ENCODE measurements at places on chromosomes 13 and 19.

- DNase-seq = no peak
Measured at GRCh38 chr13:53417601-53418000, 389.0 kb downstream of the OLFM4 start.

DNA sequence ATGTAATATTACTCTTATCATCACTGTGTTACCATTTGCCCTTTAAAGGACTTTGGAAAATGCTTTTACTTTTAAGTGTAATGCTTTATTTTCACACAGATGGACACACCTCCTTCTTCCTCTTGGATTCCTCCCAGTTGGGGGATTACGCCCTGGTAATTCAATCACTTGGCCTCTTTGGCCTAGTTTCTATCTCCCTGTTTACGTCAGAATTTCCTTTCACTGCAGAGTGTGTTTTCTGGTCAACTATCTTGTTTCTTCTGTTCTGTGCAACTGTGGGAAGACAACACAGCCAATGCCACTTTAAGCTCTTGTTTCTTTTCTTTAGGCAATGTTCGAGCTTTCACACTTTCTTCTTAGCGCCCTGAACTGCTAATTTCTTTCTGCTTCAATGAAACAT, 257.3 kb upstream of the MAB21L1 start:
- DNase-seq = no peak

- DNase-seq = no peak
Measured at GRCh38 chr13:37381502-37381901, 217.1 kb downstream of the POSTN start.

DNA sequence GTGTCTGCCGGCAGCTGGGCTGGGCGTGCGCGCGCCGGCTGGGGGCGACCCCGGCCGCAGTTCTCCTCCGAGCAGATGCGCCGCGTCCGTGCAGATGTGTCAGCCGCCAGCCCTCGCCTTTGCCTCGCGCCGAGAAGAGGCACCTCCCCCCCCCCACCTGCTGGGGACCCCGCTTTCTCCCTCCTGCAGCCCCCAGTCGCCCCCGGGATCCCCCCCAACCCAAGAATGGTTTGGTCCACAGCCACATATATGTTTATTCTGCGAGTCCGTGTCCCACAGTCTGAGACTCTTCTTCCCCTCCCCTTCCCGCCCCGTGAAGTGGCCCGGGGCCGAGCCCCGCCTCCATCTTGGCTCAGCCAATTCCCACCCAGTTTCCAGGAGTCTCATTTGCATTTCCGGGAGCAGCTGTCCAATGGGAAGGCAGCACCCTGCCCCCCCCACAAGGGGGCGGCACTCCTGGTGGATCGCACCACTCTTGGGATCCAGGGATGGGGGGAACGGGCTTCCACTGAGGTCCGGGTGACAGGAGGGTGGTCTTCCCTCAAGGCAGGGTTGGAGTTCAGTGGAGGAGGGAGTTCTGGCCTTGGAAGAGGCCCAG, 8.6 kb downstream of the ISOC2 start:
- DNase-seq = peak; percentile 76

DNA sequence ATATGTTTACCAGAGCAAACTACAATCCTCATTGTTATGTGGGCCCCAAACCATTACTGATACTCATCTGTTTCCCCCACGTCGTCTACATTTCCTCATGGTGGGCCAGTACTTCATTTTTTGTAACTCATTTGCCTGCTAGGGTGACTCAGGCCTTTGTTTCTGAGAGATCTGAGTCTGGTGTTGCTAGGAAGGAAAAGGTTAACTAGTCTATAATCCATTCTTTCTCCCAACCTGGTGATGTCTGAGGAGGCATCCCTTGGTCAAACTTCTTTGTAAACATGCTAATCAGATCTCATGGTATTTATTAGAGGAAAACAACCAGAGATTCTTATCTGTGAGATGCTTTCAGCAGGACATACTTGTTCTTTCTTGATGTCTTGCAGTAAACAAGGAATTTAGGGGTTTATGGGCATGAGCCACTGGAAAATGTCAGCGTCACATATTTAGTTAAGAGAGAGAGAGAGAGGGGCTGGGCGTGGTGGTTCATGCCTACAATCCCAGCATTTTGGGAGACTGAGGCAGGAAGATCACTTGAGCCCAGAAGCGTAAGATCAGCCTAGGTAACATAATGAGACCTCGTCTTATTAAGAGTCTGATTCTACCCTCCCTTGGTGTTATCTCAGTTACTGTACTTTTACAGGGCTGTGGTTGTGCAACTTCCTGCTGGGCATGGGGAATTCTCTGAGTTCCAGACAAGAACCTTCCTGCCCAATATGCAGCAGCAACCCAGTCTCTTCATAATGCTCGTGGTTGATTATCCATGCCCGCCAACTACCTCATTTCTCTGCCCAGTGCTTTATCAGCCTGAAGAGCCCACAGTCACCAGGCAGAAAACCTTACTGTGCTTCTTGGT, 9.7 kb upstream of the DPRX start:
- peak; percentile 93 for DNase-seq

DNA sequence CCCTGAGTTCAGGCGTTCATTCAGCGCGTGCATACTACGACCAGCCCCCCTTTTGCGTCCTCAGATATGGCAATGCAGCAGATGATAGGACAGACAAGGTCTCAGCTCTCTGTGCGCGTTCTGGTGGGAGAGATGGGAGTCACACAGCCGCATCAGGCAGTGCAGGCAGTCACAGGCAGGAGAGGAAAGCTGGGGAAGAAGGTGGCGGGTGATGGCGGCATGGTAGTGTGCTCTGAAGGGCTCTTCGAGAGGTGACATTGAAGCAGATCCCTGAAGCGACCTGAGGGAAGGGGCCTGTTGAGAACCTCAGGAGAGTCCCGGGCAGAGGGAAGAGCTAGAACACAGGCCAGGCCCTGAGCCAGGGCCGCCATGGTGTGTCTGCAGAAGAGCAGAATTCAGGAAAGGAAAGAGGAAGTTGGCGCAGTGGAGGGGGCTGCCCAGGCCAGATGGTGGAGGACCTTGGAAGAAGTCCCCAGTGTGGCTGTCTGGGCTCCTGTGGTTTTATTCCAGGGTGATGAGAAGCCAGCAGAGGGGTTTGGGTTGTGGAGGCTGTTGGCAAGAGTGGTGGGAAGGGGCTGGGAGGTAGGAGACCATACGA, 3.5 kb downstream of the USF2 start:
- DNase-seq = peak; percentile 86

GRCh38 chr19:58560921-58561320, 2.5 kb upstream of the UBE2M start:
- DNase-seq = no peak

GRCh38 chr13:20363603-20364002, 131.5 kb upstream of the GJB6 start:
- no peak for DNase-seq

GRCh38 chr19:14177496-14178074, 28.4 kb downstream of the ADGRL1 start:
- no peak for DNase-seq

GRCh38 chr13:42102961-42103865, 54.8 kb downstream of the DGKH start:
- DNase-seq = no peak

- no peak for DNase-seq
Measured at GRCh38 chr19:49772850-49773432, 6.1 kb downstream of the AP2A1 start.

- DNase-seq = peak; percentile 36
Measured at GRCh38 chr19:29837448-29837981, 25.7 kb downstream of the CCNE1 start.

DNA sequence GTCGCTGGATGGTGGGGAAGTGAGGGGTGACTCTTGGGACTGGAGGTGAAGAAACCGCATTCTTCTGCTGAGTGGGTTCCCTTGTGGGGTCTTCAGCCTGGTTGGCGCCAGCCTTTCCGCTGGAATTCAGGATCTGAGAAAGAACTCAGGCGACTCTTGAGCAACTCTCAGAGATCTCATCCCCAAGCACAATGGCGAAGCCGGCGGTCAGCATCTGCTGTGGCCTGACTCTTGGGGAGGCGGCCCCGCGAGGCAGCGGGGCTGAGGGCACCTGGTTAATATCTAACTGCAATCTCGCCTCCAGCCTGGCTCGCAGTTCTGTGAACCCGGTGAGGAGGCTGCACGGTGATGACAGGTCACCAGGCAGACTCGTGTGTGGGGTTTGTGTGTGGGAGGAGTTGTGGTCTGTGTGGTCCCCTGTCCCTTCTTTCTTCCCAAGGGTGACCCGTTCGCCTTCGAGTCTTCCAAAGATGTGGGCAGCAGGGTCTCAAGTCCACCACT, 883 bp downstream of the ZNF441 start:
- DNase-seq = no peak

DNA sequence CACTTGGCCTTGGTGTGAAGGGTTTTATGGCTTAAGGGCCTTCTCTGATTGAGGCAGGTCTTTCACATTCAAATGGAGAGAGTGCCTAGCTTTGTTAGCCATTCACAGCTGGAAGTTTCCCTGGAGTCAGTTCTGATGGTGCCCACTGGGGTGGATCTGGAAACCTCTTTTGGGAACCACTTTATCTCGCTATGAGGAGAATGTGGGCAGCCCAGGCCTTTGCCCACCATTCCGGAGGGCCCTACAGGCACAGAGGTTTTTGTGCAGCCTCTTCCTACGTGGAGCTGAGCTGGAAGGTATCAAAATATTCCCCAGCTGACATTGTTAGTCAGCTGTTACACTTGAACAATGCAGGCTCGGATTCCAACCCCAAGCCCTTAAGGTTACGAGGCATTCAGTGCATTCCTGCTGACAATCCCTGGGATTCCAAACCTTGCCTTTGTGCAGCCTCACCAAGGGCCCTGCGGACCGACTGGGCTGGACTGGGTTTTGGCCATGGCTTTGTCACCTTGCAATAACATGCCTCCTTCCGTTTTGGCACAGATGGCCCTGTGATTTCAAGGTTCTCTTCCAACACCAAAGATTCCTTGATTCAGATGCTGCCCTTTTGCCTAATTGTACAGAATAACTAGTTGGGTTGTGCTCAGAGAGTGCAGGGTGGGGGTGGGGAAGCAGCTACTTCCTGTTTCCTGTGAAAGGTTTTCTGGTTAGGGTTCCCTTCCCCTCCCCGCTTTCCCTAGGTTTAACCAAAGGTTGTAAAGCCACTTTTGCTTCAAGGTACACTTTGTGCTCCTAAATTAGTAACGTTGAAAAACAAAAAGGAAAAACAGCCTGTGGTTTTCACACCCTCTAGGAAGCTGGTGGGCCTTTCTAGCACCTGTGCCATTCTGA, 27.0 kb downstream of the SAE1 start:
- peak; percentile 69 for DNase-seq

- DNase-seq = no peak
Measured at GRCh38 chr19:10895363-10895762, 24.0 kb downstream of the CARM1 start.

DNA sequence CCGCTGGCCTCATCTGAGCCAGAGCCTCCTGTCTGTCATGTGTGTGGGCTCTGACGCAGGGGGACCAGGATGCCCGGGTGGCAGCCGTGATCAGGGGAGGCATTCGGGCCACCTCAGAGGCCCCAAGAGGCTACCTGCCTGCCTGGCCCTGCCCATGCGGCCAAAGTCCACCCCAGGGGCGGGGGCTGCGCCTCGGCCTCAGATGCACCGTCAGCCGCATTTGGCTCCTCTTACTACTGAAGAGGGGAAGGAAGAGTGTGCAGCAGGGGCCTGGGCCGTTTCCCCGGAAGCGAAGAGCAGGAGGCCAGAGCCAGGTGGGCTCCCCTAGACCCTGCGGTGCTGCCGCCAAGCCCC, 34.0 kb downstream of the C13orf46 start:
- DNase-seq = no peak

DNA sequence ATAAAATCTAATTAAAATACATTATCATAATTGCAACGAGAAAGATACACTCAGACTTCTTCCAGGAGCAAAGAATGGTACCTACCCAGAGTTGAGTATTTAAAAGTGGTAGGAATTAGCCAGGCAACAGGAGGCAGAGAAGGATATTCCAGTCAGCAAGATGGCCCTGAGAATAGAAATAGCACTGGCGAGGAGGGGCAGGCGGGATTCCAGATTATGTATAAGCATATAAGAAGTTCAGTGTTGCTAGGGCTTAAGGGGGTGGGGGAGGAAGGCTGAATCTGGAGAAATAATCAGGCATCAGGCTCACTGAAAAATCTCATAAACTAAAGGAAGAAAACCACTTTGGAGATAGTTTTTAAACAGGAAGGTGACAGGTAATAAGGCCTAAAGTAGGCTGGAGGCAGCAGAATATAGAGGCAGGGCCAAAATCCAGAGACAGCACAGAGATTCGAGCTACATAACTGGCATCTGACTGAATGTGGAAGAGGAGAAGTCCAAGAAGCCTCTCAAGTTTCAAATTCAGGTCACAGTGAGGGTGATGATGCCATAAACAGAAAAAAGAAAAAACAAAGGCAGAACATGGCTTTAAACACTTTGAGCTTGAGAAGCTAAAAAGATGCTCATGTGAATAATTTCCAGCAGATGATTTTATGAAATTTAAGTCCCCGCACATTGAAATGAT, 7.5 kb downstream of the KPNA3 start:
- no peak for DNase-seq

- no peak for DNase-seq
Measured at GRCh38 chr13:85549819-85550218, 249.4 kb downstream of the SLITRK6 start.

- no peak for DNase-seq
Measured at GRCh38 chr13:111510502-111511218, 190.2 kb downstream of the TEX29 start.

DNA sequence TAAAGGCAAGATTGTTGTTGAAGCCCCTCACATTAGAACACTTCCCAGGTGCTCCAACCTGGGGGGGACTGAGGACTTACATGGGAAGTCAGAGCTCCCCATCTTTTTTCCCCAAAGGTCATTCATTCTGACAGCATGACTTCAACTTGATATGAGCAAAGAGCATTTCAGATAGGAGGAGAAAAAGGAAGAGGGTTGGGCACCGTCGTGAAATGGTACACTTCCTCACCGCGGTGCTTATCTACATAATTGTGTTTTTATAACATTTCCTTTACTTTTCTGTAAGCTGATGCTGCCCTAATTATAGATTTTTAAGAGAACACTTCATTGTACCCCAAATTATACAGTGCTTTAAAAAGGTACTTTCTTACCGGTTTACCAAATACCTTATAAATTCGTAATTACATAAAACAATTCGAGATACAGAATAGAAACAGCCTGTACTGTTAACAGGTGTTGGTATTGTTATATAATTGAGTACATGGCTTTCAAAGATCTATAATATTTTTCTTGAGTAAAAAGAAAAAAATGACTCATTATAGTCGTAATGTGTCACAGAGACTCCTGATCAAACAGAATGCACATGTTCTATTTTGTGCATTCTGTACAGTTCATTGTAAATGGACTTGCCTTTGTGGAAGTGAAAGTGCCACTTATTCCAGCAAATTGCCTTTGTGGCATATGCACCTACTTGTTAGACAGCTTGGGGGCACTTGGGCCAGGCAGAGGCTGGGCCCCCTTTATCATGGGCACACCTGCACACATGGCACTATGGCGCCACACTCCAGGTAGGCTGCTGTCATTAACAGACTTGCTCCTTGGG, 81.8 kb downstream of the GGACT start:
- DNase-seq = no peak

DNA sequence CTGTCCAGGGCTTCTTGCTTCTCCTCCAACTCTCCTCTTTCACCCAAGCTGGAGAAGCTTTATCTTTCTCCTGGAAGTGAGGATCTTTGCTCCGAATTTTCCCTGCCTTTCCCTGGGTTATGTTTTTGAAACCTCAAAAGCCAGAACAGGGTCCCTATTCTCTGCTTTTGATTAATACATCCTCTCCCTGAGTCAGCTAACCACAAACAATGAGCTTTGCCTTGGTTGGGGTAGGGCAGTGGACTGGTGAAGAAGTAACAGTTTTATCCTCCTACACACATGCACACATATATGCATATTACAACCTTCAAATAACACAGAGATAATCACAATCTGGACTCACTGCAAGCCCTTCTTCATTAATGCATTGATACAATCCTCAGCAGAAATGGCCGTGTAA, 44.6 kb downstream of the DLEU7 start:
- DNase-seq = peak; percentile 52

GRCh38 chr13:84136582-84136981, 254.3 kb upstream of the SLITRK1 start:
- DNase-seq = peak; percentile 23

All from common myeloid progenitor, CD34-positive (primary cell).